ENCODE measurements at places on chromosomes 4 and X. TPM values are rescaled to one million over a fixed set of nuclear protein-coding genes. Genes with fewer than 3 reads are reported as not detected.

Gene FAM184B
- total RNA-seq, result not detected

Gene MGST2
- 35.1 TPM for total RNA-seq

GRCh38 chrX:136656361-136656964 lies 8.5 kb downstream of the CD40LG start:
- H3K4me3 ChIP-seq, result peak overlapping the region; percentile 98
- peaks cover 90% of the 10 kb centered on the region for H3K36me3 ChIP-seq
- H3K27me3 ChIP-seq, result no peaks in the 10 kb centered on the region
- H3K4me1 ChIP-seq, result peaks cover 71% of the 10 kb centered on the region
- DNase-seq, result peak; percentile 63

- no peaks in the 10 kb centered on the region for H3K4me1 ChIP-seq
- no peak for DNase-seq
- no peaks in the 10 kb centered on the region for H3K27me3 ChIP-seq
Observed at GRCh38 chrX:96435378-96436035, 249.1 kb upstream of the DIAPH2 start.

GRCh38 chr4:35500812-35501211 lies 743.5 kb downstream of the ARAP2 start:
- H3K4me1 ChIP-seq, result no peaks in the 10 kb centered on the region
- no peaks in the 10 kb centered on the region for H3K27me3 ChIP-seq
- no peak for DNase-seq
- H3K36me3 ChIP-seq, result no peaks in the 10 kb centered on the region

DNA sequence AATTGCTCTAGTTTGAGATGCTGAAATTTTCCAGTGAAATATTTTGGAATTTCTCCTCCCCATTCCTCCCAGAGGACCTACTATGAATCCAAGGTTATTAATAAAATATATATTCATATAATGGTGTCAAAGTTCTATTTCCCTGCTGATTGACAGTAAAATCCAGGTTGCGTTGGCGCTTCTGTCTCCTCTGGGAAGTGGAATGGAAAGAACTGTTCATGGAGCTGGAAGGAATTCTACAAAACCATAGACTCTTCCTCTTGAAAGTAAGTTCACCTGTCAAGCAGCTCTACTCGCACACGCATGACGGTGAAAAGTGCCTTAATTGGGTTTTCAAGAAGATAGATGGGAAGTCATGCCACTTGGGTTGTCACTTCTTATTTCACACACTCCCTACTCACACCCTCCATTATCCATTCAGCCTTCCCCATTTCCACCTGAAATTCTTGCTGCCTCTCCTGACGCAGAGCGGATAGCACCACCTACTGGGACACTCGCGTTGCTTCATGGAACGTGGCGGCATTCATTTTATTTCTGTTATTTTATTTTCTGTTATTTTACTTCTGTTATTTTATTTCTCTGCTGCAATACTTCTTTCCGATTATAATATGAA lies 351.6 kb downstream of the NLGN4X start:
- H3K27ac ChIP-seq, result no peak overlapping the region
- DNase-seq, result no peak
- H3K27me3 ChIP-seq, result no peaks in the 10 kb centered on the region
- no peaks in the 10 kb centered on the region for H3K4me1 ChIP-seq
- H3K4me3 ChIP-seq, result no peak overlapping the region
- H3K36me3 ChIP-seq, result no peaks in the 10 kb centered on the region

DNA sequence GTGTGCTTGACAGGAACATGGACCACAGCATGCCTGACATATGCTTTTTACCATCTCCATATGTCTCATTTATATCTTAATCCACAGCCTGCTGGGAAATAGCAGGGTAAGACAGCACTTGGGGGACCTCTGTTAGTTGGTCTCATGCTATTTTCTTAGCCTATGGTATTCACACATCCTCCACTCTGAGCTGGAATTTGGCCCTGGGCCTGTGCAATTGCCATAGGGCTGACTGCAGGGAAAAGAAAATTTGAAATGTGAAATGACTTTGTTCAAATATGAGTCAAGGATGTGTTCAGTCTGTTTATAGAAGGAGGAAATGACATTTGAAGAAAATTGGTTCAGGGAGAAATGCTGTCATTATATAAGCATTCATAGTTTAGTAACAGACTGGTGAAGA lies 9.6 kb upstream of the MAP7D3 start:
- no peaks in the 10 kb centered on the region for H3K27me3 ChIP-seq
- no peak overlapping the region for H3K4me3 ChIP-seq
- peaks cover 14% of the 10 kb centered on the region for H3K4me1 ChIP-seq
- no peak for DNase-seq
- no peaks in the 10 kb centered on the region for H3K36me3 ChIP-seq

GRCh38 chrX:83535417-83536196 lies 27.5 kb downstream of the POU3F4 start:
- no peaks in the 10 kb centered on the region for H3K4me1 ChIP-seq
- H3K4me3 ChIP-seq, result peak overlapping the region; percentile 67
- peak; percentile 42 for DNase-seq
- no peaks in the 10 kb centered on the region for H3K27me3 ChIP-seq
- no peak overlapping the region for H3K27ac ChIP-seq

GRCh38 chr4:85676850-85677590 lies 202.1 kb downstream of the ARHGAP24 start:
- no peaks in the 10 kb centered on the region for H3K4me1 ChIP-seq
- H3K36me3 ChIP-seq, result no peaks in the 10 kb centered on the region
- H3K4me3 ChIP-seq, result no peak overlapping the region

Gene FAM13A
- total RNA-seq, result 5.3 TPM

- no peaks in the 10 kb centered on the region for H3K36me3 ChIP-seq
- H3K4me3 ChIP-seq, result no peak overlapping the region
- H3K4me1 ChIP-seq, result no peaks in the 10 kb centered on the region
- no peak overlapping the region for H3K27ac ChIP-seq
Observed at GRCh38 chrX:101365301-101365795, 16.8 kb upstream of the TIMM8A start.

All from activated CD4-positive, alpha-beta T cell treated with anti-CD3 and anti-CD28 coated beads, Interleukin-2, amount 10 ng/mL, durations not matched to agents 24 days and 14 days (primary cell).